ENCODE measurements at places on chromosomes 5 and 9.

DNA sequence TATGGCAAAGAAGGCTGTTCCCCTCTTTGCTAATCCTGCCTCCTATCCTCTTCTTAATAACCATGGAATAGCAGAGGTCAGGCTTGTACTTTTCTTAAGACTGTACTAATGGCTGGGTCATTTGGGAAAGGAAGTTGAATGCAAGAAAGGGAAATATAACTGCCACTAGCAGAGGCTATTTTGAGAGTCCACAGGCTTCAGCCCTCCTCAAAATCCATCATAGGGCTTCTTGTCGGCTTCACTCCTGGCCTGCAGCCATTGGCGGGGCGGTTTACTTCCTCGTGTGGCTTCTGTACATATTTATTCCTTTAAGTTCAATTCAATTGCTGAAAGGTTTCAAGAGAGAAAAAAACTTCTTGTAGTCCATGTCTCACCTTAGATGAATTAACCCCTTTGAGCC lies 2.8 kb upstream of the PARP8 start:
- DNase-seq: no peak

DNA sequence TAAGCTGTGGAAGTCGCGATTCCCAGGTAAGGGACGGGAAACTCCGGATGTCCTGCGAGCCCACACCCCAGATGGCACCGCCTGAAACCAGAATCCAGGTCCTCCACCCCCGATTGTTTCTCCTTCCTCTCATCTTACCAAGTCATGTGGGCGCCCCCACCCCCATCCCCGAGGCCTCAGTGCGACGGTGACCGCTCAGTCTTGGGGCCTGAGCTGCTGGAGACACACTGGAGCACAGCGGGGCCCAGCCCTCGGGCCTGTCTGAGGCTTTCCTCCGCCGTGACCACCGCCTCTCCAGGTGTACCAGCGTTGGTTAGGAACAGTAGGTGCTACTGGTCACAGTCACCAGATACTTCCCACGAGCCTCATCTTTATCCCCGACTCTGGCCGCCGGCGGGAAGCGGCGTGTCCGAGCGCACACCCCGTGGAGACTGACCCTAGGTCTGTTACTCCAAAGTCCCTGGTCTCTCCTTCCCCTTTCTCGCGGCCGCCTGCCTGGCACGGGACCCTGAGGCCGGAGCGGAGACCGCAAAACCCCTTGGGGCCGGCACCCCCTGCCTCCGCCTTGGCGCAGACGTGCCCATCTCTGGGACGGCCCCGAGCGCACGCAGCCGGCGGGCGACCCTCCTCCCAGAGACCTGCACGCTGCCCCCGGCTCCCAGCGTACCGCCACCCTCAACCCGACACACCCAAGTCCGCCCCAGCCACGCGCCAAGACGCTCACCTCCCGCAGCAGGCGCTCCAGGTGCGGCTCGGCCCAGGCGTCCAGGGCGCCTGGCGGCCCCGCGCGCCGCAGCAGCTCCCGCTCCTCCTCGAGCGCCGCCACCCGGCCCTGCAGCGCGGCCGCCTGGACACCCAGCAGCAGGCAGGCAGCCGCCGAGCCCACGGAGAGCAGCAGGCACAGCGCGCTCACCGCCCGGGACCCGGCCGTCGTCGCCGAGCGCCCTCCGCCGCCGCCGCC lies 733 bp downstream of the COL23A1 start:
- DNase-seq: no peak

- DNase-seq: no peak
These were observed 481.9 kb downstream of the ARHGEF28 start for GRCh38 chr5:74107899-74108298.

- DNase-seq: no peak
These were observed 102.1 kb upstream of the RANBP3L start for GRCh38 chr5:36403632-36404311.

DNA sequence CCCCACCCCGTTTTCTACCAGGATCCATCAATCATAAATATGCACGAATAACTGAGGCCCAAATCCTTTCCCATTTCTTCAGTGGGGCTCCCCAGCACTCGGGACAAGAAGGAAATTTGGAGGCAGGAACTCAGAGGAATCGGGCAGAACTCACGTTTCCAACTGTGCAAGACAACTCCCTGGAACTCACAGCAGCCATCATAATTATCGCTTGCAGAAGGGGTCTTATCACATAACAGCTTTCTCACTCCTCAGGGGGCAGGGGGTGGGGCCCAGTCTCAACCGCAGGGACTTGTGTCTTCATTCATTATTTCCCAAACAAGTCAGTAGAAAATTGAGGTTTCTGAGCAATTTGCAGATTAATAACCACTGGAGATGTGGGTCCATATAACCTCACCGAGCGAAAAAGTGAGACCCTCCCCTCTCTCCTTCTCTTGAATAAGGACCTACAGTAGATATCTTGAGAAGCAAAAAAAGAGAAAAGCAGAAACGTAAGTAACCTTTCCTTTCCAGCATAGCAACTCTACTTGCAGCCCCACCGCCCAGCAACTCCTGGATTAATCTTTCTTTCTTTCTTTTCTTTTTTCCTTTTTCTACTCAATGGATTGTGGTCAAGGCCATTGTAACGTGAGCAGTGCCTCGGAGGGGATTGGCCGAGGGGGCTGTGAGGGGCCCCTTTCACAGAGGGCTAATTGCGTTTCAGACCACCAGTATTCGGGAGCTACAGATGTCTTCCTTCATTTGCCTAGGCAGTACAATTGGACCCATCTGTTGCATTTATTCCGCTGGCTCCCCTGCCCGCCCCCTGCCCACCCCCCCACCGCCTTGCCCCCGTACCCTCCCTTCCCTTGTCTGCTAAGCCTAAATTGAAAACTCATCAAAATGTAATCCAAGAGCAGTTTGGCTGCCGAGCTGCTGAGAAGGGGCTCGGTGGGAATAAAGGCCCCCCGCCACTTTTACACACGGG lies 24.7 kb upstream of the TIFAB start:
- no peak for DNase-seq

- DNase-seq: no peak
These were observed 431.0 kb downstream of the SH3GL2 start for GRCh38 chr9:18009902-18010301.

DNA sequence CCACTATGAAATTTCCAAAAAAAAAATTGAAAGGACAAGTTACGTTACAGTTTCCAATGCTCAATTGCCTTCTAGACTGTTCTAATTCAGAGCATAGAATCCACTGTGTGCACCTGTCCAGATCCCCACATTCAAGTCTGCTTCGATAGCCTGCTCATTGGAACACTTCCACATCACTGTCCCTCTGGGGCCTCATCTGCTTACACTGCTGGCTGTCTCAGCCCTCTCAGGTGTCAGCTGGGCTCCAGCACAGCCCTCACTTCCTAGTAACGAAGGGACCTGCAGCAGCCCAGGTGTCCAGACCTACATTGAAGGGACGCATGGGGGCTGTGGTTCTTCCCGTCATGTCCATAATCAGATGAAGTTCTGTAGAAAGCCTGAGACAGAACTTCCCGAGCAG lies 94.3 kb upstream of the EMB start:
- DNase-seq: no peak

DNA sequence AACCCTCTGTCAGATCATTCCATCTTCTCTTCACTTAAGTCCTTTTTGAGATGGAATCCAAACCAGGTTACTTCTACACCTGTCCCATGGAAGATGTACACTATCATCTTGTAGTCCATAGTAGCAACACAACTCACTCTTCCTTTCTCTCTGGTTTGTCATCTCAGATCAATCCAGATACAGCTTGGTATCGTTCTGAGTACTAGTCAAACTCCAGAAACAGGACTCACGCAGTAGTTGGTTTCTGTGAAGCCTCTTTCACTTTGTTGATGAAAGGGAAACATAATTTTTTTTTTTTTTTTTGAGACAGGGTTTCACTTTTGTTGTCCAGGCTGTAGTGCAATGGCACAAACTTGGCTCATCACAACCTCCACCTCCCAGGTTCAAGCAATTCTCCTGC lies 484.0 kb downstream of the PRDM9 start:
- no peak for DNase-seq
